ENCODE measurements at places on chromosomes 3 and 15. TPM values are rescaled to one million over a fixed set of nuclear protein-coding genes. Genes with fewer than 3 reads are reported as not detected.
A peak's percentile ranks its signal among the peaks of the same experiment; 100 is the strongest.

DNA sequence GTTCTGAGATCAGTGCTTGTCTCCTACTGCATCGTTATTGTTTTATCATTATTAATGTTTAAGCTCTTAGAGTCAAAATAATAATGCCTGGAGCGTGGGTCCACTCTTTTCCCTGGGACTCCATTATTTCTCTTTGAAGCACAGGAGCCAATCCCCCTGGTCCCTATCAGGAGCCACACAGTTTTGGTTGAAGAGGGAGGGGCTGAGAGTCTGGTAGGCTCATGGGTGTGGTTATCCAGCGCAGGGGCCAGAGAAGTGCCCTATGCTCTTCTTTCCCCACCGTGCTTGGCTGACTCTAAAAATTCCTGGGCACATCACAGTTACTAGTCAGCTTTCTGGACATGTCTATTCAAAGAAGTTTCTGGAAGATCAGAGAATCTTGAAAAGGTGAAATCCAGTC lies 121.5 kb downstream of the DNAJB8 start:
- H3K27ac ChIP-seq = no peak overlapping the region
- DNase-seq = no peak
- H3K4me1 ChIP-seq = peaks cover 19% of the 10 kb centered on the region
- H3K4me3 ChIP-seq = no peak overlapping the region
- peaks cover 1% of the 10 kb centered on the region for H3K36me3 ChIP-seq

DNA sequence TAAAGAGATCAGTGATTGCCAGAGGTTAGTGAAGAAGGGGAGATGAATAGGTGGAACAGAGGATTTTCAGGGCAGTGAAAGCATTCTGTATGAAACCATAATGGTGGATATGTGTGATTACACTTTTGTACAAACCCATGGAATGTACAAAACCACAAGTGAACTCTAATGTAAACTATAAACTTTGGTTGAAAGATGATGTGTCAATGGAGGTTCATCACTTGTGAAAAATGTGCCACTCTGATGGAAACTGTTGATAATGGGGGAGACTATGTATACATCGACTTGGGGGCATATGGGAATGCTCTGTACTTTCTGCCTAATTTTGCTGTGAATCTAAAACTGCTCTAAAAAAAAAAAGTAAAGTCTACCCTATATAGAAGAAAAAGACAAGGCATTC lies 68.7 kb upstream of the ARHGEF3 start:
- H3K27ac ChIP-seq = no peak overlapping the region
- no peaks in the 10 kb centered on the region for H3K27me3 ChIP-seq
- H3K36me3 ChIP-seq = no peaks in the 10 kb centered on the region
- H3K4me1 ChIP-seq = peaks cover 9% of the 10 kb centered on the region
- no peak for DNase-seq

DNA sequence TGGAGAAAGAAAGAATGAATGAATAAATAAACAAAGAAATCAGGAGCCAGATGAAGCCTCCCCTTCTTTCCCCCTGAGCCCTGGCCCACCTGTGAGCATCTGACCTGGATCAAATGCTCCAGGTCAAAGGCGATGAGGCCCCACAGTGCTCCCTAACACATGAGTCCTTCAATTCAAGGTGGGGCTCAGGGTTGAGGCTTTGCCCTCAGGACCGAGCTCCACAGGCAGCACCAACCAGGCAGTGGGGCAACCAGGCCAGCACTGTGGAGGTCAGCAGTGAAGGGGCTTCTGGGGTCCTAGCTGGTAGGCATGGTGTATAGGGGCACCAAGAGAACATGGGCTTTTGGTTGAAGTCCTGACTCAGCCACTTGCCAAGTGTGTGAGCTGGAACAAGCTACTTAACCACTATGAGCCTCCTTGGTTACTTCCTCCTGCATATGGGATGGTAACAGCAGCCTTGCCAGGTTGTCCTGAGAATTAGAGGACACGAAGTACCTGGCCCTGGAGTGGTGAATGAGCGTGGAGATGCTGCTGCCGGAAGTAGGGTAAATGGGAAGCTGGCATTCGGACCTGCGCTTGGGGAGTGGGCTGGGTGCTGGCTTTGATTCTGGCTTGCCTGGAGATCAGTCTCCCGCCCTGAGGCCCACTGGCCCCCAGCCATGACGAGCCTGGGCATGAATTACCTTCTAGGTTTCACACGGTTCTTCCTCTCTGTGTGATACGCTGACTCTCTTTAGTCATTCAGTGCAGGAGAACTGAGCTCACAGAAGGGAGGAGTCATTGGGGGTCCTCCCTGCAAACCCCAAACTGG lies 10.0 kb upstream of the PAQR5 start:
- H3K27ac ChIP-seq = no peak overlapping the region
- H3K4me3 ChIP-seq = no peak overlapping the region
- no peaks in the 10 kb centered on the region for H3K36me3 ChIP-seq
- no peaks in the 10 kb centered on the region for H3K27me3 ChIP-seq
- H3K4me1 ChIP-seq = no peaks in the 10 kb centered on the region

- H3K27me3 ChIP-seq = peaks cover 4% of the 10 kb centered on the region
- no peak overlapping the region for H3K27ac ChIP-seq
Observed at GRCh38 chr3:20480786-20481365, 294.9 kb upstream of the SGO1 start.

GRCh38 chr3:42213417-42213816 lies 52.6 kb downstream of the CCK start:
- H3K4me1 ChIP-seq = peaks cover 28% of the 10 kb centered on the region
- no peak overlapping the region for H3K27ac ChIP-seq
- no peak overlapping the region for H3K4me3 ChIP-seq
- no peak for DNase-seq
- H3K36me3 ChIP-seq = peaks cover 37% of the 10 kb centered on the region

DNA sequence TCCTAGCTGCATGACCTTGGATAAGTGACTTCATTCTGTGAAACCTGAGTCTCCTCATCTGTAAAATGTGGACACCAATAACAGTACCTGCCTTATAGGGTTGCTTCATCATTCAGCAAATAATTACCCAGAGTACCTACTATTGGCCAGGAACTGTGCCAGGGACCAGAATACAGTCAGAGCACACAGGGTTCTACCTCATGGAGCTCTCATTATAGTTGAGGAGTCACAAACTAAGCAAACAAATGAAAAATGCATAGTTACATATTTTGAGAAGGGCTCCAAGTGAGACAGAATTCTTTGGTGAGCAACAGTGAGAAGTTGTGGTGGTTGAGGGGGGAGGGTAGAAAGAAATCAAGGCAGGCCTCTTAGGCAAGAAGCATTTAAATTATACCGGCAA lies 308.6 kb upstream of the WNT5A start:
- no peak for DNase-seq
- no peak overlapping the region for H3K4me3 ChIP-seq
- H3K36me3 ChIP-seq = peaks cover 3% of the 10 kb centered on the region

DNA sequence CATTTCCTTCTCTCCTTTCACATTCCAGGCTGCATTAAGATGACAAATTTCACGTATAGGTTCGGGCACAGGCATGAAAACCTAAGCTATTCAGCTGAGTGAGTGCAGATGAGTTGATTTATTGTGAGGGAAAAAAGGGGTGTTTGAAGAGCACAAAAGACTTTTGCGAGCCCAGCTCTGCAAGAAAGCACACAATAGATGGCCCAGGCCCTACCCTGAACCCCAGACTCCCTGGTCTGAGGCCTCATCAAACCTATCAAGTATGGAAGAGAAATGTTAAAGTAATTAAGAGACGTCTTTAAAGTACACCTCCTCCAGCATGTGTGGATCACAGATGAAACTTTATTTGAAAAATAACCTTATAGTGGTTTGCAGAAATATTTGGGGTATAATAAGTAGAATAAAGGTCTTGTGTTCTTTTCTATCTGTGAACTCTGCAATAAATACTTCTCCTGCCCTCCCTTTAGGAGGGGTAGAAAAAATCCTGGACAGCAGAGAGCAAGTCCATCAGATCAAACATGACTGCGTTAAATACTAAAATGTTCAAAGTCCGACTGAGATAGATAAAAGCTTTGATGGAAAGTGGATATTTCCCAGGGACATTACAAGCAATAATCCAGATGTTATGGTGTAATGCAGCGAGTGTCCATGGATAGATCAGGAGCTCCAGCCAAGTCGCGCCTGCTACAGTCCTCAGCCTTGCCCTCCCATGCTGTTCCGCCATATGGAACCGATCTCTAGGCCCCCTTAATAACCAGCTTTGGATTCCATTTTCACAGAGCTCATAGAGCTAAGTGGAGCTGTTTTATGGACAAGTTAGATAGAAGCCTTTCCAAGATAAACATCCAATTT lies 121.5 kb downstream of the MCTP2 start:
- H3K4me1 ChIP-seq = no peaks in the 10 kb centered on the region
- H3K27me3 ChIP-seq = no peaks in the 10 kb centered on the region
- peaks cover 3% of the 10 kb centered on the region for H3K36me3 ChIP-seq
- no peak overlapping the region for H3K4me3 ChIP-seq
- H3K27ac ChIP-seq = no peak overlapping the region

- H3K4me3 ChIP-seq = no peak overlapping the region
- H3K36me3 ChIP-seq = no peaks in the 10 kb centered on the region
- H3K27me3 ChIP-seq = no peaks in the 10 kb centered on the region
- peak overlapping the region; percentile 93 for H3K27ac ChIP-seq
Observed at GRCh38 chr3:52088445-52089367, 32.3 kb upstream of the DUSP7 start.

- no peaks in the 10 kb centered on the region for H3K36me3 ChIP-seq
- H3K4me3 ChIP-seq = no peak overlapping the region
- no peaks in the 10 kb centered on the region for H3K4me1 ChIP-seq
- H3K27me3 ChIP-seq = no peaks in the 10 kb centered on the region
- no peak for DNase-seq
Observed at GRCh38 chr15:66692808-66693596, 9.0 kb upstream of the SMAD6 start.

GRCh38 chr3:143644370-143645089 lies 203.7 kb downstream of the SLC9A9 start:
- peaks cover 17% of the 10 kb centered on the region for H3K4me1 ChIP-seq
- no peaks in the 10 kb centered on the region for H3K27me3 ChIP-seq
- H3K36me3 ChIP-seq = no peaks in the 10 kb centered on the region
- peak overlapping the region; percentile 17 for H3K4me3 ChIP-seq

DNA sequence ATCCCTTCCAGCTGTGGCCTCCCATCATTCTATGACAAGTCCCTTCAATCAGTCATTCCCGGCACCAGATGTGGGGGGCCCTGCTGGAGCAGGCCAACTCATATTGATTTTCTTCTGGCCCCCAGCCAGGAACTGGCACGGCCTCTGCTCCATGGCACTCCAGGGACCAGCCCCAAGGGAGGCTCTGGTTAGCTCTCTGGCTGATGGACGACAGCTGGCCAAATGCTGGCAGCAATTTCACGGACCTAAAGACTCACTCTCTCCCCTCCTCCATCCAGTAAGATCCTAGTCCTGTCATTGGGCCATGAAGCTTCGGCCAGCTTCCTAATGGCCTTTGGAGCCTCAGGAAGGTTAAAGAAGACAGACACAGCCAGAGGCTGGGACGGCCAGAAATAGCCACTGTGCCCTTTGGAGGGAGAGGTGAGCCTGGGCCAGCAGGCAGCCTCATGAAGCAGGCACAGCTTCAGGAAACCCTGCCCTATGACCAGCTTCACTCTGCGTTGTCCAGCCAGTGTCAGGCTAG lies 131.0 kb downstream of the MEX3B start:
- peaks cover 12% of the 10 kb centered on the region for H3K4me1 ChIP-seq
- peak overlapping the region; percentile 28 for H3K27ac ChIP-seq
- H3K36me3 ChIP-seq = peaks cover 3% of the 10 kb centered on the region
- no peak overlapping the region for H3K4me3 ChIP-seq
- DNase-seq = no peak
- H3K27me3 ChIP-seq = no peaks in the 10 kb centered on the region

Gene GRK7
- total RNA-seq = not detected

Gene ESYT3
- 0.70 TPM for total RNA-seq

Gene NME9
- total RNA-seq = not detected

Data from chondrocyte (in vitro differentiated cells).